ENCODE measurements at places on chromosomes 3 and 15.

- no peak for DNase-seq
Measured at GRCh38 chr3:23623844-23624243, 181.9 kb upstream of the UBE2E1 start.

- DNase-seq, result no peak
Measured at GRCh38 chr3:8887435-8888300, 75.6 kb downstream of the RAD18 start.

GRCh38 chr3:10108091-10108490 lies at the start of gene FANCD2OS:
TSS of gene FANCD2OS (minus strand) at chr3:10108255. CDS start at chr3:10104774, 3,481 bp downstream.
- no peak for DNase-seq

GRCh38 chr15:46525984-46526725 lies 891.3 kb downstream of the SQOR start:
- no peak for DNase-seq

DNA sequence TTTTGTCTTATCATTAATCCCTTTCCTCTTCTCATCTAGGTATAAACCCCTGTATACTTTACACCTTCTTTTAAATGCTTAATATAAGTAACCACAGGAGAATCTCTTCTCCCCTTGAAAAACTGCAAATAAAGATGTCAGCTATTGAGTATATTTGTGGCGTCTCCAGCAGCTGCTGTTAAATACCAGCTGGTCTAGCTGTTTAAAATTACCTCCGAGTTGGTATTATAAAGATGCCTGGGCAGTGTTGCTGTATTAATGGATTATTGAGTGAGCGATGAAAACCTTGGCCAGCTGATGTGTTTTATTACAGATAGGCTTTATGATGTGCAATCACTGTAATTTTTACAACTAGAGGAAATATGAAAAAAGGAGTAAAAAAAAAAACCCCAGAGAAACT lies 388.1 kb downstream of the TBC1D5 start:
- no peak for DNase-seq

DNA sequence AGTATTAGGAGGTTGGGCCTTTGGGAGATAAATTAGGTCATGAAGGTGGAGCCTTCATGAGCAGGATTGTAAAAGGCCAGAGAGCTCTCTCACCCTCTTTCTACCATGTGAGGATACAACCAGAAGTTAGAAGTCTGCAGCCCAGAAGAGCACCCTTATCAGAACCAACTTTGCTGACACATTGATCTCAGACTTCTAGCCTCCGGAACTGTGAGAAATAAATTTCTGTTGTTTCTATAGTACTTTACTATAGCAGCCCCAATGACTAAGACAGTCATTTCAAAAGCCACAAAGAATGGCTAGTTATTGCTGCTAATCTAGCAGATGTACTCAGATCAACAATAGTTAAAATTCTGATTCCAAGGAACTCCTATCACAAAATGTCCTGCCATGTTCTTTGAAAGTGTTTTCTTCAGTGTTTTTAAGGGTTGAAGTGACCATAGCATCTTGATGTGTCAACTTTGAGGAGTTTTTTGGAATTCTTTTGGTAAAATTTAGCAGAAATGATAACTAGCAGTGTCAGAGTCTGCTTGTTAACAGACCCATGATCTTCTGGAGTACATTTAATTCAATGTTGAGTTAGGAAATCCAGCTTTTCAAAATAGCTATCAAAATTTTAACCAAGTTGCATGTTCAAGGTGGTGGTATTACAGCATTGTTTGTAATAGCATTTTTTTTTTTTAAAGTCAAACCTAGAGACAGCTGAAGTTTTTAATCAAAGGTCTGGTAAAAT lies 10.3 kb downstream of the DZIP3 start:
- DNase-seq, result no peak

- DNase-seq, result peak; percentile 49
Measured at GRCh38 chr3:145094355-145094941, 1066.5 kb downstream of the PLOD2 start.

- no peak for DNase-seq
Measured at GRCh38 chr3:49639551-49639950, 34.6 kb upstream of the APEH start.

DNA sequence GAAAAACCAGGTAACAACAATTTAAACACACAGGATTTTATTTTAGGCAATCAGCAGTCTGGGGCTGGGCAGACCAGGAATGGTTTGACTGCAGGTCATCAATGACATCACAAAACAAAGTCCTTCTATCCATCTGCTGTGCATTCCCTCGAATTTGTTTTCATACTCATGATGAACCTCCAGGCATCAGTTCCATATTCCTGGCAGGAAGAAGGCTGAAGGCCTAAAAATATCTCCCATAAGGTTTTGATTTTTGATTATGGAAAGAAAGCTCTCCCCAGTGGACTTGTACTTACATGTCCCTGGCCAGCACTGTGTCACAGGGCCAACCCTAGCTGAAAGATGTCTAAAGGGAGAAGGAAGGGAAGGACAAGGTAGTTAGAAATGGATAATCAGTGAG lies 107.4 kb downstream of the PEAK1 start:
- DNase-seq, result peak; percentile 45

DNA sequence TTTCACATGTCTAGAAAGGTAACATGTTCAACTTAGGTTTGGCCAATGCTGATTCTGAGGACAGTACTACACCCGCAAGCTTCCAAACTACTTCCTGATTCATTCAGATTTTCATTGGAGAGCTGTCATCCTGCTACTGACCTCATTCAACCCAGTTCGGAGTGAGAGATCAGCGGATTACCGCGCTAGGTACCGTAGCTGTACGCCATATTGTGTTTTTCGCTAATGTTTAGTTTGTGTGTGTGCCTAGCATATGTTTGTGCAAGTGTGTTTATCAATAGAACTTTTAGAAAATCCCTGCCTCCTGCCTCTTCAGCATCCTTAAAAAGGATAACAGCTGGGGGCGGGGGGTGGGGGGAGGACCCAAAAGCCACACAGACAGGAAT lies 1.1 kb downstream of the ZBTB20 start:
- peak; percentile 42 for DNase-seq

DNA sequence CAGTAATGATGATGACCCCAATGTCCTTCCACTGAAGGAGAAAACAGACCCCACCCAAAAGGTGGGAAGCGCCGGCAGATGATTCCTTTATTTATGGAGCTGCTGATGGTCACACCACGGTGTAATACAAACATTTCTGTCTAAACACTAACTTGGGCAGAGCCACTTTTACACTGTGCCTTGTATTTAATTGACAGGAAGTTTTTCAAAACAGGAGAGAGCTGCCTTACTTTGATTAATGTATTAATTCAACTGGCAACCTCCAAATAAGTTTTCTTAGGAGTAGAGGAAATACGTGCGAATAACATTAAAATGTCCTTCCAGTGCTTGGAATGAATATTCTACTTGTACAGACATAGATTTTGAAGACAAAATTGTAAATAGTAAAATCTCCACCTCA lies 70.4 kb downstream of the WWTR1 start:
- DNase-seq, result no peak

GRCh38 chr15:89632563-89633430 lies 22.5 kb downstream of the KIF7 start:
- no peak for DNase-seq

DNA sequence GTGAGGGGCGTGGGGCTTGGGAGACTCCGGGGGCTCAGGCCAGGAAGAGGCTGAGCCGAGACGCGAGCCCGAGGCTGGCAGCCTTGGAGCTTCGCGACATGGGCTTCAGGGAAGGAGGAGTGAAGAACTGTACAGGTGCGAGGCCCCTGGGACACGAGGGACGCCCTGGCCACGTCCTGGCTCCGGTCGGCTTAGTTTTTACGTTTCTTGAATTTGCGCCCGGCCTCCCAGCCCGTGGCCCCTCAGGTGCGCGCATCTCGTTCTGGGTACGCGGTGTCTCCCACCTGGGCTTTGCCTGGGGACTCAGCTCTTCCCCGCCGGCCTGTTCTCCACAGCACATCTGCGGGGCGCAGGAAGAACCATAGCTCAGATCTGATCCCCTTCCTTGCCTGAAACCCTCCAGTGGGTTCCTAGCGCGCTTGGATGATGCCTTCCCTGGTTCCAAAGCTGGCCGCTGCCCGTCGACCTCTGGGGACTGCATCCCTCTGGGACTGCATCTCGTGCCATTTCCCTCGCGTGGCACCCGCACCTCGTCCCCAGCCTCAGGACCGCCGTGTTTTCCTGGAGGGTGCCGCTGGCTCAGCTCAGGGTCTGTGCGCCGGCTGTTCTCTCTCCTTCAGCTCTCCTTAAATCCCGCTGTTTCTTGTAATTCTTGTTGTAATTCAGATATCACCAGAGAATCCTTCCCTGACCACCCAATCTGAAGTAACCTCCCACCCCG lies 614 bp downstream of the CHCHD6 start:
- DNase-seq, result no peak

GRCh38 chr15:39330061-39330460 lies 250.8 kb upstream of the THBS1 start:
- DNase-seq, result no peak

DNA sequence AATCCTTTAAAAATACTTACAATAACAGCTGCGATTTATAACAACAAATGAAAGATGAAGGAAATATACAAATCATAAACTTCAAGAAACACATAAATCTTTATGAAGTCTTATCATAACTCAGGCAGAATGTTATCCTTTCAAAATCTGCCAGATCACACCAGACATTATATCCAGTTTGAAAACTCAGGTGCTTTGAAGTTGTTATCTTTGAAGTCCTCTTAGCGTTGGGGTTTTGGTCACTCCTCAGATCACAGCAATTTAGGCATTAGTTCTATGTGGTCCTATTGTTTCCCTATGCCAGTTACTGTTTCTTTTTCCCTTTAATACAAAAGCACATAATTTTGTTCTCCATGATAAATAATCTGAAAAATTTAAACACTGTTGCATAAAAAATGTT lies 934.6 kb downstream of the EPHA3 start:
- no peak for DNase-seq

- no peak for DNase-seq
Measured at GRCh38 chr15:90103701-90104329, 1.5 kb upstream of the IDH2 start.

DNA sequence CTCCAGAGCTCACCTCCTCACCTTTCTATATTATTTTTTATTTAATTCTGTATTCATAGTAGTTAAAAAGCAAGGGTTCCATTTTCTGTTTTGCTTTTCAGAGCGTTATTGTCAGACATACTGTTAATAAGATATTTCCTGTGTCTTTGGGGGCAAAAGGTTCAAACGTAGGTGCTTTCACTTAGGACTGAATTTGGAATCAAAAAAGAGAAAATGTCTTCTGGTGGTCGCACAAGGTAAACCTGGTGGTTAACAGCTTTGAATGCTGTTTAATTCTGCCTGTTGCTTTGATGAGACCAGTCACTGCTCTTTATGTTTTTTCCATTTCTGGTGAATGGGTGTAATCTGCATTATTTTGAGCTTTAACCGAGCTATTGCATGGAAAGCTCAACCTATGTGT lies 212.5 kb downstream of the TCF12 start:
- no peak for DNase-seq

GRCh38 chr3:188082031-188082430 lies 71.9 kb upstream of the LPP start:
- no peak for DNase-seq

GRCh38 chr3:140843656-140844055 lies 98.0 kb upstream of the SLC25A36 start:
- DNase-seq, result no peak

GRCh38 chr3:170633573-170633972 lies 47.7 kb upstream of the SLC7A14 start:
- no peak for DNase-seq

GRCh38 chr3:134881305-134881704 lies 86.2 kb downstream of the EPHB1 start:
- DNase-seq, result no peak

DNA sequence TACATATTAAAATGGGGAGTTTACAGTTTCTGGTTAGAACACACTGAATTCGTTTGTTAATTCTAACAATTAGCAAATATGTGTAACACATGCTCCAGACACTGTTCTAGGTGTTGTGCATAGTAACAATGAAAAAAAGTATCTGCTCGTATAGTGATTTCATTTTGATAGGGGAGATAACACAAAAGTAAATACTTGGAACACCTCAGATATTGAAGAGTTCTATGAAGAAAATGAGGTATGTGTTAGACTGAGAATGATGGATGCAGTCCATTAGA lies 6.8 kb upstream of the TMF1 start:
- no peak for DNase-seq

DNA sequence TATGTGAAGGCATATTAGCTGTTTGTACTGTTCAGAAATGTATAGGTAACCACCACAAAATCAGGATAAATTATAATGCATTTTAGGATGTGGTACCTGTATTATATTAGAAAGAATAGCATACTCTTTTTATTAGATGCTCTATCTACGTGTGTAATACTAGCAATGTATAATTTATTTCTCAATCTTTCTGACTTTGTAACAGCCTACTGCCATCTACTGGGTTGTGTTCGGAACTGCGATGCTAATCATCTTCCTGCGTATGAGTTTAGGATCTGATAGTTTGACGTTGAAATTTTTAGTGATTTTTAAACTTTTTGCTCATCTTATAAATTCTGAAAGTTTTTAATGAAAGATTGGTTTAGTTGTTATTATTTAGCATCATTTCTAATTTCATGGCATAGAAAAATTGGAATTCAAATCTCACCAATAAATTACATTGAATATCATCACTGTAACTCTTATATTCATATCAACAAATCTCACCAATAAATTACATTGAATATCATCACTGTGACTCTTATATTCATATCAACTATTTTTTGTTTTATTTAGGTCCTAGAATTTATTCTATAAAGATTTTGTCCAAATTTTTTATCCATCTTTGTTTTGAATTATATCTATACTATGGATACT lies 322.7 kb upstream of the ZNF717 start:
- no peak for DNase-seq

DNA sequence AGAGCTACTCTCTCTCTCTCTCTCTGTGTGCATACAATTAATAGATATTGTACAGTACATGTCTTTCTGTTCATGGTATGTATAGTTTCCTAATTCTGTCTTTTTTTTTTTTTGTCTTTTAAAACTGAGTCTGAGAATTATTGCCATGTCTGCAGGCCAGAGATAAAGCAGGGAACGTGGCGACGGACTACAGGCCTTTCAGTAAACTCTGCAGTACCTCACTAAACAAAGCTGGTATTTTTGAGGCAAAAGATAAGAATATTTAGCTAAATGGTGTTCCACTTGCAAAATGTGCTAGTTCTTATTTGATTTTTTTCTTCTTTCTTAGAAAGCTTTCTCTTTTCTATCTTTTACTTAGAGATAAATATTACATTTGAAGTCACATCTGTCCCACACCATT lies 44.0 kb upstream of the EHHADH start:
- no peak for DNase-seq

Data from fibroblast of skin of left quadriceps (primary cell).